Activated CD8-positive, alpha-beta memory T cell treated with anti-CD3 and anti-CD28 coated beads for 4 hours (primary cell): ENCODE measurements at places on chromosomes 6 and 20.

DNA sequence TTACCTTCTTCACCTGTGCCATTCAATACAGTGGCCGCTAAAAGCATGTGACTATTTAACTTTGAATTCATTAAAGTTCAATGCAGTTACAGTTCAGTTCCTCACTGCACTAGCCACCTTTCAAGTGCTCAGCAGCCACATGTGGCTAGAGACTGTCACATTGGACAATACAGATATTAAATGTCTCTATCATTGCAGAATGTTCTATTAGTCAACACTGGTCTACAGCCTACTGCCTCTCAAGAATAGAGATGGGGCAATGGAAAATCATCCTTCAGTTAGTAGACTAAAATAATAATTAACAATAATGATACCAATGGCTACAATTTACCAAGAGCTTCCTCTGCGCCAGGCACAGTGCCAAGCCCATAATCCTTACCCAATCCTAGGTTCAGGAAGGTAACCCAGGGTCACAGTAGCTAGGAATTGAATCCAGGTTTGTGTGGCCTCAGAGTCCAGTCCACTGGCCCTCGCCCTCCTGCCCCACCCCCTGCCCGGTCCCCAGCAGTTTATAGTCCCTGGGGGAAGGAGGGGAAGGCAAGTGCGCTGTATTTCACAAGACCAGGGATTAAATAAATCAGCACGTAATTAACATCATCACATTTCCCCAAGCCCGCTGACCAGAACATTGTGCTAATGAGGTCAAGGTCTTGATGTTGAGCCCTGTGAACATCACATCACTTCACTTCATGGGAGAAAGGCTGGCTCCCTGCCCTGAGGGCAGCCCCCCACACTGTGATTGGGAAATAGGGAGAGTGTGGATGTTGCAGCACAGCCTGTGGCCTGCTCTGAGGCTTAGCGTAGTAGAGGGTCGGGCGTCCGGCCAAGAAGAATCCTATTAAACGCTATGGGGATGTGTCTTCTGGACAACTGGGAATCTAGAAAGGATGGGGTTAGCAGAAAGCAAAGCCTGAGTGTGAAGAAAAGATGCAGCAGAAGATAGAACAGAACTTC lies 147.2 kb downstream of the VEGFA start:
- no peak for DNase-seq

DNA sequence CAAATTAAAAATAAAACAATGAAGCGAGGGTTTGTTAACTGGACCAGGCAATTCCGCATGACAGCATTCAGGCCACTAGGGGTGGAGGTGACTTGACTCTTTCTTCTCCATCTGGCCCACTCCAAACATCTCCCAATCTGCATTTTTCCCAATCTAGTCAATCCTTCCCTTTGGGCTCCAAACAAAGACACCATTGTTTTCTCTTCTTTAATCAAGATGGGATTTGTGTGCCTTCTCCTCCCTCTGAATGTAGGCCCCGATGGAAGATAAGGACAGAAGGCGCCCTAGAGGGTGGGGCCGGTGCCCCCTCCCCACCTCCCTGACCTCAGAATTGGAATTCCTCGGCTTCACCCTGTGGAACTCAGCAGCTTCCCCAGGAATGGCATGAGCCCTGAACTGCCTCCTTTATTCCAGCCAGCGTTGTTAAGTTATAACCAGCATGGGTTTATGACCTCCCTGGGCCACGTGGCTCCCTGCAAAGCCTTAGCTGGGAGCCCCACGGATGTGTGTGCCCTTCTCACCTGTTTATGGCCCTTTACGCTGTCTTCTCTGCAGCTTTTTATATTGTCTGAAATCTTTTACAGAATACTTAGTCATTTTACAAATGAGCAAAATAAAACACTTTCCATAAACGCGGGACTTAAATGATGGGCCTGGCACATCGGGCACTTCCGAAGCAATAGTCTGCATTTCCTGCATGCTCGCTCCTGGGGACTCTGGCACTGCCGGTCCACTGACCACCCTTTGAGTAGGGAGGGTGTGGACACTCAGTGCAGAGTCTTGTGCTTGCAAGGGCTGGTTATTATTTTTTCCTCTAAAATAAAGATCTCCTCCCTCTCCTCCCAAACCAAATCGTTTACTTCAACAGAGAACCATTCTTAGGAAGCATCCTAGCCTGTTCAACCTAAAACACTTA lies 24.5 kb downstream of the OVOL2 start:
- DNase-seq = no peak

DNA sequence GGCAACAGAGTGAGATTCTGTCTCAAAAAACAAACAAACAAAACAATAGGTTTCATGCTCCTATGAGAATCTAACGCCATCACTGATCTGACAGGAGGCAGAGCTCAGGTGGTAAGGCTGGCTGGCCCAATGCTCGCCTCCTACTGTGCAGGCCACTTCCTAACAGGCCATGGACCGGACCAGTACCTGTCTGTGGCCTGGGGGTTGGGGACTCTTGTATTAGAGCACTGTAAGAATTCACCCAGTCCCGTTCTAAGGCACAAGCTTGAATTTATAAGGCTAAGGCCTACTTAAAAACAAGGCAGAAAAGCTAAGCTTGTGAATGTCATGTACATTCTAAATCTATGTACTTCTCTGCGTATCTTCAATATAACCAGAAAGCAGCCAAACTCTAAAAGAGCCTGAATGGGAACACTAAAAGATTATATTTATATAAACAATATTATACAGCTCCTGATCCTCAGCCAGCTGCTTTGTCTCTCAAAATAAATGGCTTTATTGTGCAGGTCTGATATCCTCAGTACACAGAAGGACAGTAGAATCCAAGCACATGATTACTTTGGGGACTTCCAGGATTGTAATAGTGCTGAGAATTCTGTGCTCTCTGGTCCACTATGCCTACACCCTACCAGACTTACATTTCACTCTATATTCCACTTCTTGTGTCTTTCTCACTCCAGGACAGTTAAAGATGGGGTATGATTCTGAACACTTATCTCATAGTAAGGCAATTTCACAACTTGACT lies 64.5 kb upstream of the DST start:
- no peak for DNase-seq

- no peak for DNase-seq
Observed at GRCh38 chr6:74577619-74578018, 628.2 kb downstream of the COL12A1 start.

DNA sequence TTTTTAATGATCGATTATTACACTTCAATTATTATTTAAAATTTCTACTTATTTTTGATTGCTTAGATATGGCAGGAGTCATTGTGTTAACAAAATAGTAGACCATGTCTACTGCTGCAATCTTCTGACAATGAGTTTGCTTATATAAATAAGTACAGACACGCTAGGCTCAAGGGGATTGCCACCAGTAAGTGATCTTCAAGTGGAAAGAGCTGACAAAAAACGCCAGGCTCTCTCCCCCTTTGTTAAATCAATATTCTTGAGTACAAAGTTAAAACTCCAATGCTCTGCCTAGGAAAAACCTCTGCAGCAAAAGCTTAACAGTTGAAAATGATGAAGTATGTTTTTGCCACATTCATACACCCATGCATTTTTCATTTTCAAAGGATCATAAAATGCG lies 738.1 kb downstream of the HDGFL1 start:
- DNase-seq = no peak

DNA sequence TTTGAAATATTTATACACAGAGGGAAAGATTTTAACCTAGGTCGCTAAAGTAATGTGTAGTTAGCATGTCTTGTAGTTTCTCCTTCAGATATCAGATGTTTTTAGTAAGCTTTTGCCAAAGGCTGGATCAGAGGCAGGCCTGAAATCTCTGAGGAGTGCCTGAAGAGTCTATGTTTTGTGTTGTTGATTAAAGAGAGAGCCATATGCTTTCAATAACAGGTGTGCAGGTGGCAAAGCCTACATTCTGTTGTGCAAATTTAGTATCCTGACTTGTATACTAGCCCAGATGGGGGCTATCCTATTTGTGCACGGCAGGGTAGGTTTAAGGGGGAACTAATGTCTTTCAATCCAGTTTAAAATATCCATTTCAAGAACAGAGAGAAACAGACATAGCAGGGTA lies 167.1 kb upstream of the ATXN1 start:
- DNase-seq = no peak

- DNase-seq = no peak
Observed at GRCh38 chr6:73476723-73477122, 15.2 kb downstream of the MTO1 start.

DNA sequence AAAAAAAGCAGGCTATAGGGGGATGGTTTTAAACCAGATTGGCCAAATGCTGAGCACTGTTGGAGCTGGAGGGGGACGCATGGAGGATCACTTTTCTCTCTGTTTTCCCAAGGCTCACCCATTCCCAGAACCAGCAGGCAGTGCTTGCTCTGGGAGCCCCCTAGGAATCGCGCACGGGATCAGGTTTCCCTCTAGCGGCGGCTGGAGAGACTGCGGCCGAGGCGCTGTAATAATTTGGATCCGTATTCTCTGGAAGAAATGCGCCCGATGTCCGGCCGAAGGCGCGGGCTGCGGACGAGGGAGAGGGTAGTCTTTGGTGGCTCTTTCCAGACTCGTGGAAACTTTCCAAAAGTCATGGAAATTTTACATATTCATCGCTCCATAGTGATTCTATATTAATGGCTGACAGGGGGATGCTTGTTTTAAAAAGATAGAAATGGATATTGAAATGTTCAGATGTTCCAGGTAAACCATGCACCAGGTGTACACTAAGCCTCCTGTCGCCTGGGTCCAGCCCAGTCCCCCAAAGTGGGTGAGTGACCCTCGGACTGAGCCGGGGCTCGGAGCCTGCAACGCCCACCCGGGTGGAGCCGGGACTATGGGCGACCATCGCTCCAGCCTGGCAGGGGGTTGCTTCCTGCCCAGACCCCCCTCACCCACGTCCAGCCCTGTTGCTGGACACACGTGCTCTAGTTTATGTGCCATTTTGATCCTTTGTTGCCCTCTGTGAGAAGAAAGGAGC lies 78.7 kb upstream of the PHACTR3 start:
- no peak for DNase-seq

DNA sequence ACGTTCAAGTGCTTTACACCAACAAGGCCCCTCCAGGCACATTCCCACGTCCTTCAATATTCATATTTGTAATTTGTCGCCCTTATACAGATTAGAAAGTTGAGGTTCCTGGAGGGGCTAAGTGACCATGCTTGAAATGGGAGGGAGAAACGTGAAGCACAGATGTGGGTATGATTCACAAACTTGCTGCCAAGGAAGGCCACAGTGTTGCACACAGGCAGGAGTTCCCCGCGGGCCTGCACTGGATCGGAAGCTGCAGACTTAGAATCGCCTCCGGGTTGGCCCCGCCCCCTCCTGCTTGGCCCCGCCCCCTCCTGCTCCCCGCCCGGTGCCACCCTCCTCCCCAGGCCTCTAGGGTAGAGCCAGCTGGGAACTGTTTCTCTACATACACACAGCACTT lies 58.2 kb upstream of the QKI start:
- no peak for DNase-seq

- no peak for DNase-seq
Observed at GRCh38 chr6:14876778-14877613, 368.9 kb upstream of the JARID2 start.

- no peak for DNase-seq
Observed at GRCh38 chr20:62815066-62815991, 1.5 kb upstream of the COL9A3 start.

DNA sequence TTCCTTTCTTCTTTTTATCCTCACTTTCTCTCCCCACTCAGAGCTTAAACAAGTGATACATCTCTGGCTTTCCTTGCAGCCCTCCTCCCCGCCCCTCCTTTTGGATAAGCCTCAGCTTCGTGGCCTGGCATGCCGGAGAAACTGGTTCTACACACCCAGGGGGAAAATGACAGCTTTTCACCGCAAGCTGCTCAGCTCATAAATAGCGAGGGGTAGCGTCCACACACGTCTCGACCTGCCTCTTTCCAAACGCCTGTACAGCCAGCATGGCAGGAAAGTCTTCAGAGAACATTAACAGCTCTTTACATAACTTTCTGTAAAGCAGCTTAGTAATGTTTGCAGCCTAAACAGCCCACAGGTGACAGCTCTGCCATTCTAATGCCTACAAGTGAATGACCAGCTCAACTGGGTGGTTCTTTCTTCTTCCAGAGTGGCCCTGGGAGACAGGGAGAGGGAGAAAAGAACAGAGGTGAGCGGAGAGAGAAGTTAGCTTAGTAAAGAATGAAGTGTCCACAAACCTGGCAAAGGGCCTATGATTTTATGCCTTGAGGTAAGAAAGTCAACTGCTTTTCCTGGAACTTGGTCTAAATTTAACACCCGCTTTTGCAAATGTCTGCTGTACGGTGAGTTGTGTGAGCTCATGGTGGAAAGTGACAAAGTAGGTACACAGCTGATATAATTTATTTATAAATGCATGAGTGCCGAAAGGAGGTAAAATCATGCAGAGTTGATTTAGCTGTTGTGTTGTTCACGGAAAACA lies 251.5 kb downstream of the TFAP2A start:
- DNase-seq = no peak

DNA sequence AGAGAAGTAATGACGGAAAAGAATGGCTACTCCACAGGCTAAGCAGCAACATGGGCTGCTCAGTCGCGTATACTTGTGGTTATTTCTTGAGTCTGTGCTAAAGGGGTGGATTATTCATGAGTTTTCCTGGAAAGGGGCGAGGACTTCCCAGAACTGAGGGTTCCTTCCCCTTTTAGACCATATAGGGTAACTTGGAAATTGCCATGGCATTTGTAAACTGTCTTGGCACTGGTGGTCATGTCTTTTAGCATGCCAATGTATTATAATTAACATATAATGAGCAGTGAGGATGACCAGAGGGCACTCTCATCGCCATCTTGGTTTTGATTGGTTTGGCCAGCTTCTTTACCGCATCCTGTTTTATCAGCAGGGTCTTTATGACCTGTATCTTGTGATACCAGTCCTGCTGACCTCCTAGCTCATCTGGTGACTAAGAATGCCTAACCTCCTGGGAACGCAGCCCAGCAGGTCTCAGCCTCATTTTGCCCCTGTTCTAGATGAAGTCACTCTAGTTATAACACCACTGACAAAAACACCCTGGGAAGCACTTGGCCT lies 11.4 kb downstream of the LBP start:
- no peak for DNase-seq

- no peak for DNase-seq
Observed at GRCh38 chr6:18586133-18586532, 199.0 kb downstream of the RNF144B start.

GRCh38 chr20:16535277-16535676 lies 38.0 kb downstream of the KIF16B start:
- no peak for DNase-seq

DNA sequence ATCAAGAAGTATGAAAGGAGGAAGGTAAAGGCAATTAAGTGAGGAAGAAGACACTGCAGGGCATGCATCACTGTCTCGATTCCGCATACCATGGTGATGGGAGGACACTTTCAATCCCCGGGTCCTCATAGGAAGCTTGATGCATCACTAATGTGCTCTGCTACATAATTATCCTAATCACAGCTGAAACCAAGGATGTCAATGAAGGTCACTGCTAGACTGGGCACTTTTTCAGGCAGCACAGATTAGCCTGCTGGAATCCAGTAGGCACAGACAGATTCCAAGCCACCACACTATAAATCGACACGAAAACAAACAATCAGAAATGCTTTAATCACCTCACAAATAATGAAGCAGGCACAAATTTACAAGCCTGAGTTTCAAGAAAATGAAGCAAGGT lies 206.7 kb downstream of the KIF16B start:
- no peak for DNase-seq
